Fibroblast of skin of back (primary cell): ENCODE measurements at places on chromosomes 11 and 22.
A peak's percentile ranks its signal among the peaks of the same experiment; 100 is the strongest.

DNA sequence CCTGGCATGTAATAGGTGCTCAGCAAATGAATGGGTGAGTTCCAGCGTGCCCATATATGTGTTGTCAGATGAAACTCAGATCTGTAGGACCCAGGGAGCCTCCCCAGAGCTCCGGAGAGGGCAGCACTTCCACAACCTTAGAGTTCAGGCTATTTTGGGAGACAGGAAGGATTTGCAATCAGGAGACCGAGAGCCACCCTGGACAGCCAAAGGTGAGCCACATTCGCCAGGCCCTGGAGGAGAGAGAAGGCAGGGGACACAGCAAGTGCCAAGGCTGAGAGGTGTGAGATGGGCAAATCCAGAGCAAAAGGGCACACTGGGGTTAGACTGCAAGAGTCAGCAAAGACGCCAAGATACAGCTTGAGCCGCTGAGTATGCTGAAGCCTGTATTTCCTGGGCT lies 66.4 kb downstream of the CD82 start:
- no peak for DNase-seq

GRCh38 chr11:72614381-72614780 lies 59.8 kb downstream of the PDE2A start:
- DNase-seq, result peak; percentile 16

DNA sequence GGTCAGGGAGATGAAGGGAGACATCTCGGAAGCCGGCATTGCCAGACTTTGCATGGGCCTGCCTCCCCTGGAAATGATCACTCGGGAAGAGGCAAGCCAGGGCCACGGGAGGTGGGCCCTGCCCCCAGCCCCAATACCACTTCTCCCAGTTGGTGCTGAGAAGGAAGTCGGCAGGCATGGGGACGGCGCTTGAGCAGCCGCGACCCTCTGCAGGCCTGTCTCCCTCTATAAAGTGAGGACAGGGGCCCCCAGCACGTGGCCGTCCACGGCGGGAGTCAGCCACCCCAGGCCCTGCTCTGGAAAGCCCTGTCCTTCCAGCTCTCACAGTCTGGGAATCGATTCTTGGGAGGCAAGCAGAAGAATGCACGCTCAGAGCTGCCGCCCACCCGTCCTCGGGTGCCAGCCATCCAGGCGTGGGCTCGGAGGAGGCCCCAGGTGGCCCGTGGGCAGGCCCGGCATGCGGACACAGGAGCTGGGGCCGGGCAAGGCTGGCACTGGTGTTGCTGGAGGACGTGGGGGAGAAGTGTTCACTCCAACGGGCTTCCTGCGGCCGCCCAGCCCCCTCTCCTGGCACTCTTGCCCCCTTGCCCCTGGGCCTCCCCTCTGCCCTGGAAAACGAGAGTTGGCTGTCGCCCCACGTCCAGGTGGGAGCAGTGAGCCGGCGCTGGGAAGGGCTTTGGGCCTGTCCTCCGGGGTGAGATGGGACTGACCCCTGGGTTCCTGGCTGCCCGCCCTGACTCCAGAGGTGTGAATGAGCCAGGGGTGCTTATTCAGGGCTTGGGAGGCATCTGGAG lies 77.5 kb downstream of the CACNA1I start:
- no peak for DNase-seq

DNA sequence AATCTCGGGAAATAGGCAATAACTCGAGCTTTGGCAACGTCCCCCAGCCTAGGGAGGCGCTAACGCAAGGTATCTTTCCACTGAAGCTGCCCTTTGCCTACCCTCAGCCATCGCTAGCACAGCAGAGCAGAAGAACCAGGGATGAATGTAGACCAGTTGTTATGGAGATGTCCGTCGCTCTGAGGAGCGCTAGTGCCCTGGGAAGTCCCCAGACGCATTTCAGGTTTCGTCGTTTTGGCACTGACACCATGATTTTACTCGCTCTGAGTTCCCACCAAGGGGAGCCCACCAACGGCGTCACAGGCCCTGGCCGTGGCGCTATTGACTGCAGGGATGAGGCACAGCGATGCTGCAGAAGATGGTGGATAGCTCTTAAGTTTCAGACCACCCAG lies 22.7 kb upstream of the BDNF start:
- no peak for DNase-seq

DNA sequence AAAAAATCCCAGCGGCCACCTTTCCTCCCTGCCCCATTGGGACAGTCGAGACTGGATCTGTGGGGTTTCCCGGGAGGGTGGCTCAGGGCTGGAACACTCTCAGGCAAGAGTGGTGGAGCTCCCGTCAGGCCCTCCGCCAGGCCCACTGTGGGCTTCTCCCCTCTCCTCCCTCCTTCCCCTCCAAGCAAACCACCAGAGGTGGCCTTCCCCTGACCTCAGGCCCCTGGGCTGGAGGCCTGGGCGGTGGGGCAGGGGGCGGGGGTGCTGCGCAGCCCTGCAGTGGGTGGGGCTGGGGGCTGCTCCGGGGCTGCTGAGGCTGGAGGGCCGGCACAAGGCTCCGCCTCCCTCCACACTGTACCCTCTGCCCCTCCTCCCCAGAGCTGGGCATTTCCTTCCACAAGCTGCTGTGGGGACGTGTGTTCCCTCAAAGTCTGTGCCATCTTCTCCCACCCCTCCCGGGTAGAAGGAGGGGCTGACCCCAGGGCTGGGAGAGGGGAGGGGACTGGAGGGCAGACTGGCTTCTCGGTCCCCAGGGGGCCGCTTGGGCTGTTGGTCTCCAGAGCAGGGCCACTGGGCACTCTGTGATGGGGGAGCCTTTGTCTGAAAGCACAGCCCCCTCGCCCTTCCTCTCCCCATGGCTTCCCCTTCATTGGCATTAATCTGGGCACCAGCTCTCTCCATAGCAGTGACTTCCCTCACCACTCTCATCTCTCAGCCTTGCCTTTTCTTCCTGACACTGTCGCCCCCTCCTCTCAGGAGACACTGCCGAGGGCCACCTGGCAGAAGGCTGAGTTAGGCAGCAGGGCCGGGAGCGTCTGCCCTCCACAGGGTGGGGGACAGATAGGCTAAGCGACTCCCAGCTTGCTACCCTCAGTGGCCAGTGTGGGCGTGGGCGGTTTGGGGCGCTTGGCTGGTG lies 7.1 kb downstream of the RCOR2 start:
- DNase-seq, result no peak

- no peak for DNase-seq
Observed at GRCh38 chr11:61855939-61856680, 28.0 kb downstream of the FADS2 start.

GRCh38 chr22:29854432-29854831 lies 16.4 kb upstream of the ASCC2 start:
- no peak for DNase-seq

DNA sequence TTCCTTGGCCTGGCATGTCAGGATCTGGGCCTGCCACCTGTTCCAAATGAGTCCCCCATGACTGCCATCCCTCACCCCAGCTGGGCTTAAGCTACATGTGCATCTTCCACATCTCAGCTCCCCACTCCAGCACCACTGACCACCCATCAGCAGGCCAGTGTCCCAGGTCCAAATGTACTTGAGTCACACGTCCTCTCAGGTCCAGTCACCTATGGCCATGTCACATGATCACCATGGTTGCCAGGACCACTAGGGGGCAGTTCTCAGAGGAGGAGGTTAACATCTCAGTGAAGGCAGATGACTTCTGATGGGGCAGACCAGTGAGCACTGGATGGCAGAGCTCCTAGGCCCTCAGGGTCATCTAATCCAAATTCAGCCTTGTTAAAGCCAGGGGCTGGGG lies 41.9 kb upstream of the WNT11 start:
- DNase-seq, result no peak

DNA sequence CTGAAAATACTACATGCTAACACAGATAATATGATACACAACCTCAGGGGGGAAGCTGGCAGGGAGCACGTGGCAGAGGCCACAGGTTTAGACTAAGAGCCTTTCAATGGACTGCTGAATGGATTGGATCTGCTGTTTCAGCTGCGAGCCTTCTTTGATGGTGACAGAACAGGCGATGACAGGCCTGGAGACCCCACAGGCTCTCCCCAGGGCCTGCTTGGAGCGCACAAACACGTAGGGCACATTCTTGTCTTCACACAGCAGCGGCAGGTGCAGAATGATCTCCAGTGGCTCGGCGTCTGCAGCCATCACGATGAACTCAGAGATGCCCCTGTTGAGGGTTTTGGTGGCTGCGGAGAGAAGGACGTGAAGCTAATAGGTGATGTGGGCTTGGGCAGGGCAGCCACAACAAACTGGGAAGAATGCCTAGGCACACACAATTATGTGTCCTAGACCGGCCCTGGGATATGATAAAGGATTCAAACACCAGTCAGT lies 13.8 kb downstream of the SNU13 start:
- no peak for DNase-seq

- DNase-seq, result no peak
Observed at GRCh38 chr11:123351375-123351774, 78.7 kb upstream of the GRAMD1B start.

DNA sequence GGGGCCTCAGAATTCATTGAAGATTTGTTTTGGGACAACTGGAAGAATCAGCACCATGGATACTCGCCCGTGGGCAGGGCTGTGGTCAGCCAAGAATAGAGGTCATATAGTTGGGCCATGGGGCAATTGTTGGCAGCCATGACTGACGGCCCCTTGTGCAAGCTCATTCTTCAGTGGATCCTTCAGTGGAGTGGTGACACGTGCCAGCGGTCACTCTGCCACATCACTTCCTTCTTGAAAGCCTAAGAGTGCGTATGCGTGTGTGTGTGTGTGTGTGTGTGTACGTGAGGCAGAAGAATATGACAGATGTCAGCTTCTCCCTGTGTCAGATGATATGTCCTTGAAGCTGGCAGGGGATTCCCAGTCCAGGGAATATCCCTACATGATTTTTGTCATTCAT lies 1.8 kb upstream of the IL18BP start:
- no peak for DNase-seq

- no peak for DNase-seq
Observed at GRCh38 chr11:23494981-23495380, 634.7 kb upstream of the CCDC179 start.

- no peak for DNase-seq
Observed at GRCh38 chr11:13224324-13224723, 53.3 kb upstream of the BMAL1 start.

DNA sequence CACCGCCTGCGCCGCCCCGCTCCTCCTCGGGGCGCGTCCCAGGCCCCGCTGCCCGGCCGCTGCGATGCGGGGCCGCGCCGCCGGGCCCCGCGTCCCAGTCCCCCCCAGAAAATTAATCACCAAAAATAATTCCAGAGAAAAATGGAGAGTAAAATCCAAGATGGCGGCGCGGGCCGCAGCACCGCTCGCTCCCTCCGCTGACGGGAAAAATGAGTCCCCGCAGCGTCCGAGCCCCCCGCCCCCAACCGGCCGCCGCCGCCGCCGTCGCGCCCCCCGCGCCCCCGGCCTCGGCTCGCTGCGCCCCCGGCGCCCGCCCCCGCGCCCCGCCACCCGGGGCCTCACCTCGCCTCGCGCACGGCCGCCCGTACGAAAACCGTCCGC lies at the start of gene KMT5B:
Gene KMT5B (minus strand): TSS at position 162 of the 381 bp plus-strand sequence. CDS start 23,220 bp downstream, outside the sequence.
- no peak for DNase-seq

DNA sequence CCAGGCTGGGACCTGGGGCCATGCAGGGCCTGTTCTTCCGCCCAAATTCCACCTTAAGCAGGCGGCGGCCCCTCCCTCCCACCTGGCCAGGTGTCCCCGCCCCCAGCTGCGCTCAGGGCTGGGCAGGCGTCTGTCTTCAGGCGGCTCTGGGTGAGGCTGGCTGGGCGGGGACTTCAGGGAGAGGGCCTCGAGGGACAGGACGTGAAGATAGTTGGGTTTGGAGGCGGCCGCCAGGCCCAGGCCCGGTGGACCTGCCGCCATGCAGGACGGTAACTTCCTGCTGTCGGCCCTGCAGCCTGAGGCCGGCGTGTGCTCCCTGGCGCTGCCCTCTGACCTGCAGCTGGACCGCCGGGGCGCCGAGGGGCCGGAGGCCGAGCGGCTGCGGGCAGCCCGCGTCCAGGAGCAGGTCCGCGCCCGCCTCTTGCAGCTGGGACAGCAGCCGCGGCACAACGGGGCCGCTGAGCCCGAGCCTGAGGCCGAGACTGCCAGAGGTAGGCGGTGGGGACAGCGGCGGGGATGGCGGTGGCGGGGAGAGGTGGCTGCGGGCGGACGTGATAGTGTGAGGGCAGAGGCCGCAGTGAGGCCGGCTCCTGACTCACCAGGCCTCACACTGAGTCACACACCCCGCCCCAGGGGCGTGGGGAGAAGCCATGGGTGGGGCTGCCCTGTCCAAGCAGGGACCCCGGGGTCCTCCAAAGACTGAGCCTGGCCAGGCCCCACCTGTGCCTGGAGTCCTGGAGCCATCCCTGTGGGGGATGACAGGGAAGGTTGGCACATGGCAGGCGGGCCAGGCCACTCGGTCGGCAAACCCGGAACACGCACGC lies at the start of gene PKP3:
Gene PKP3 (plus strand): TSS at position 176 of the 824 bp plus-strand sequence. CDS start 84 bp downstream, at position 260.
- peak; percentile 73 for DNase-seq

- no peak for DNase-seq
Observed at GRCh38 chr22:23681026-23681809, 9.6 kb upstream of the RGL4 start.

- peak; percentile 87 for DNase-seq
Observed at GRCh38 chr22:46335201-46336118, at the start of gene TRMU. Gene TRMU (plus strand): TSS chr22:46335714. CDS start chr22:46335765, 51 bp downstream.

DNA sequence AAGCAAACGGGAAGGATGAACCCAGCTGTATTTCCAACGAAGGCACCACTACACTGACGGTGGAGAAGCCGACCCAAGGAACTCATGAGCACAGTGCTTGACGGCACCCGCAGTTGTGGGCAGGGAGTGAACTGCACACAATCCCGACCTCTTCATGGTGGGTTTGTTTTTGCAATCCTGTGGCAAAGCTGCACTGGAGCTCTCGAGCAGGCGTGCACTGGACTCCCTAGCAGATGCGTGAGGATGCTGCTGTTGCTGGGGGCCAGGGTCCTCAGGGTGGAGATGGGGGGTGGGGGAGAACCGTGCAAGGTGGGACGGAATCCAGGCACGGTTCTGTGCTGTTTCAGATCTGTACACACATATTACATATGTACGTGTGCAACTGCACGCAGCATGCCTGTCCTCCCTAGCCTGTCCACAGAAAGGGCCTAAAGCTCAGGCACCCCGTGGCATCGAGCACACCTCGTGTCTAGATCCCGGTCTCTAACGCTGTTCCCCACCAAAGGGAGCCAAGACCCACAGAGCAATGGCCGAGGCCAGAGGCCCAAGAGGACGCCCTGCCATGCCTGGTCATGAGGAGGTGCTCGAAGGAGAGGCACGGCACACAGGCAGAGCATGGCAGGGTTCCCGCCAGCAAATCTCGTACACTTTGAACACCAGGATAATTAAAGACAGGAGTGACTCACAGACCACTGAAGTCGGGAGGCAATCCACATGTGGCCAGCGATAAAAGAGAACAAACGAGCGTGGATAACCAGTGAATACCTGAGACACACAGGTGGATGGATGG lies 17.6 kb downstream of the ALG12 start:
- DNase-seq, result no peak
